Natural killer cell (primary cell): ENCODE measurements at places on chromosomes 16 and 17. TPM values are rescaled to one million over a fixed set of nuclear protein-coding genes. Genes with fewer than 3 reads are reported as not detected.

DNA sequence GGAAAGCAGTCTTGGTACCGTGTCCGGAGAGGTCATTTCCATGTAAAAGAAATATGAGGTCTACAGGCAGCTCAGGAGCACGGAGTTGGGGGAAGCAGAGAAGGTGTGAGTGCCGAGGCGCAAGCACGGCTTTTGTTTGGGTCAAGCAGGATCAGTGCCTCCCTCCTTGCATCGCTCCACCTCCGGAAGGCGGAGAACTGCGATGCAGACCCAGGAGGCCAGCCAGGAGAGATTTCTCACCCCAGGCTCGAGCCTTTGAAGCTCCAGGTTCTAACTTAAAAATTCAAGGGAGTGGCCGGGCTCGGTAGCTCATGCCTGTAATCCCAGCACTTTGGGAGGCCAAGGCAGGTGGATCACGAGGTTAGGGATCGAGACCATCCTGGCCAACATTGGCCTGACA is 25.0 kb downstream of the NAA60 start:
- DNase-seq, result no peak

GRCh38 chr16:1441391-1441829 is 2.9 kb downstream of the CCDC154 start:
- no peak for DNase-seq

DNA sequence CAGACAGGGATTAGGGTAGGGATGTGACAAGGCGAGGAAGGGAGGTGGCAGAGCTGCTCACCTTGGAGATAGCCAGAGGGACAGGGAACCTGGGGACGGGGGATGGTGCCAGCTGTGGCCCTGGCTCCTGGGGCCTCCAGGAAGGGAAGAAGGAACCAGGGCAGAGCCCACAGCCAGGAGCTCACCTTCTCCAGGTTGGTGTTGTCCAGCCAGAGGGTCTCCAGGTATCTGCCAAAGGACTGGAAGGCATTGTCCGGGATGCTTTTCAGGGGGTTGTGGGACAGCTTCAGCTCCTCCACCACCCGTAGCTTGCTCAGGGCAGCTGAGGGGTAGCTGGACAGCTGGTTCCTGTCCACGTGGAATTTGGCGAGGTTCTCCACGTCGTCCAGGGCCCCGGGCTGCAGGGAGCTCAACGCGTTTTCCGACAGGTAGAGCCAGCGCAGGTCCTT is 801 bp downstream of the CHAD start:
- DNase-seq, result no peak

- DNase-seq, result no peak
These were observed 338.3 kb downstream of the HAPSTR1 start for GRCh38 chr16:9429646-9430330.

CCDC78 gene
- 10.0 TPM for total RNA-seq

GNG13 gene
- not detected for total RNA-seq
